ENCODE measurements at places on chromosomes 6 and 20.

- DNase-seq = no peak
These were observed 30.3 kb upstream of the SHLD1 start for GRCh38 chr20:5719861-5720403.

DNA sequence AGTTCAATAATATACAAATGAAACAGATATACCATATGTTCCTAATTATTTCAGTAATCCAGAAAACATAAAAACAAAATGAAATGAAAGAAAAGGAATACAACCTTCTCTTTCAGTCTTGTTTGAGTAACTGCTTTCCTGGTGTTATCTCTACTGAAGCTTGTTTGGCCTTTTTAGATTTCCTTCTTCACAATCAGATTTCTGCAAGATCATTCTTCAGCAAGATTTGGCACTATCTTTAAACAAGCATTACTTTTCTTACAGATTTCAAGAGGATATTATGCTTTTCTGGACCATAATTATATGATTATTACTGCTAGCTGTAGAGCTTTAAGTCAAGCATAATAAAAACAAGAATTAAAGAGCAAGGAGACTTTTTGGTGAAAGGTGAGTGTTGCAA is 120.2 kb downstream of the MYB start:
- no peak for DNase-seq

DNA sequence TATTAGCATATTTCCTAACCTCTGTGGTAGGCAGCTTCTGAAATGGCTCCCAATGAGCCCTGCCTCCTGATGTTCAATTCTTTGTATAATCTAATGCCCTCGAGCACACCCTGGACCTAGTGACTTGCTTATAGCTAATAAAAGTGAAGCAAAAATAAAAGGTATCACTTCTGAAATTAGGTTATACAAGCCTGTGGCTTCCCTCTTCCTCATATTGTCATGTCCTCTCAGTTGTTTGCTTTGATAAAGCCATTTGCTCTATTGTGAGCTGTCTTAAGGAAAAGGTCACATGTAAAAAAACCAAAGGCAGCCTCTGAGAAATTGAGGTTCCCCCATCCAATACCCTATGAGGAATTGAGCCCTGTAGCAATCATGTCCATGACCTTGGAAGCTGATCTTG is 442.1 kb upstream of the ADGRB3 start:
- no peak for DNase-seq

DNA sequence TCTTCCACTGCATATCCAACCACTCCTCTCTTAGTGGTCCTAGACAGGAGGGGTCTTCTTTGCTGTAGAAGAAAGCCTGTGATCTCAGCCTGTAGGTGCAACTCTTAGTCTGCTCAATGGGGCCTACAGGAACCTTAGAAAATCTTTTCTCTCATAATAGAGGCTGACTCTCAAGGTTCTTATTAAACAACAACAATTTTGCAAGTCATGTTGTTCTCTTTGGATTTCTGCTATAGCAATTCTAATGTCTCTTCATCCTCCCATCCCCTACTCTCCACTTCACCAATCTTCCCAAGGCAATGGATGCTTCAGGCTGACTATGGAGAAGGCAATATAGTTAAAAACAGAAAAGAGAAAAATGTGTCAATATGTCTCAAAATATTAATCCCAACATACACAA is 40.8 kb upstream of the SPTLC3 start:
- DNase-seq = no peak

DNA sequence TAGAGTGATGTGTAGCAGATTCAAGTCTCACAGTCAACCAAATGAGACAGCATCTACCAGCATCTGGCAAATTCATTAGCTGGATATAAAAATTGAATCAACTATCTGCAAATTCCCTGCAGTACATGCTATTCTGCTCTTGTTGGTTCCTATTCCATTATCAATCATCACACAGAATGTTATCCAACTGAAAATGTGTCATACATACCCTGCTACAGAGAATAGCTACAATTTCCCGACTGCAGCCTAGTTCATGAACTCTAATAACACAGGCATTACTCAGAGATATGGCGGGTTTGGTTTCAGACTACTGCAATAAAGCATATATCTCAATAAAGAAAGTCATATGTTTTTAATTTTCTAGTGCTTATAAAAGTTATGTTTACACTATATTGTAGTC is 78.4 kb downstream of the AHI1 start:
- no peak for DNase-seq

GRCh38 chr6:115932481-115932880 is 128.2 kb downstream of the FRK start:
- no peak for DNase-seq

GRCh38 chr20:63682384-63683139 is 13.9 kb upstream of the TNFRSF6B start:
- no peak for DNase-seq

GRCh38 chr20:62219992-62220665 is at the start of gene HRH3:
HRH3 (minus strand) TSS chr20:62220278; CDS start chr20:62219970, 308 bp downstream.
- peak; percentile 37 for DNase-seq

DNA sequence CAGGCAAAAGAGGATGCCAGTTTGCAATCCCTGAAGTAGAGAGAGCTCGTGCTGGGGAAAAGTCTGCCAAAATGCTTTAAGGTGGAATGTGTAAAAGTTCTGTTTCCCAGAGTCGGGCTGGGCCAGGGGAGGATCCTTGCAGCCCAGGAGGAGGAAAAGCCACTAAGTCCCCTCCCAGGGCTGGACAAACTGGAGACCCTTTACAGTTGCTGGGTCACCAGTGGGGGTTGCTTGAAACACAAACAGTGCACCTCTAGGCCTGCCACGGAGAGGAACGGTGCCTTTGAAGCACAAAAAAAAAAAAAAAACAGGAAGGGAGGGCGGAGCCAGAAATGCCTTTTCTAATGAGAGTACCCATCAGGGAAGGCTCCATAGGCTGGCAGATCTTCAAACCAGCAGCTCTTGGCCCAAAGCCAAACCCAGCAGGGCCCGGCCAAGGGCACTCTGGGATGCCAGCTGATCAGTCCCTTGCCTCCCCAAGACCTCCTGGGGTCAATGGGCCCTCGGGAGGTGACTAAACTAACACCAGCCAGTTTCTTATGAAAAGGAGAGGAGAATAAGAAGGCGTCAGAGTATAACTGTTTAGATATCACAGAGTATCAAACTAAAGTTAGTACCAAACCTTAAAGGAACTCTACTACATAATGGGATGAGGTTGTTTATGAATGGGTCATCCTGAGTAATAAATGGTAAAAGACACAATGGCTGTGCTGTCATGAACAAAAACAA is 23.7 kb downstream of the HLA-A start:
- no peak for DNase-seq

DNA sequence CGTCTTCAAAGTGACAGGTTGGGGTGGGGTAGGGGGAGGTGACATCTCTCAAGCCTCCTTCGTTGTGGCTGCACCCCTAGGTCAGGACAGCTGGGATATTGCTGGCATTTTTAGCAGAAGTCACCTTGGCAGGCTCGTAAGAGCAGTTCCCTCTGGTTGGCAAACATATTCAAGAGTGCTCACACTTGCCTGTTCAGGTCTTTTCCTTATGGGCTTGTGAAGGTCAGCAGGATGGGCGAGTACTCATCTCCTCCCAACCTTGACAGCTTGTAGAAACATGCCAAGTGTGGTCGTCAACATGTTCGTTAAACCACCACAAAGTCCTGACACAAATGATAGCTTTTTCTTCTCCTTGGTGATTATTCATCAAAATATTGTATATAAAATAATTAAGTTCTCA is 113.6 kb downstream of the HDGFL1 start:
- DNase-seq = no peak

DNA sequence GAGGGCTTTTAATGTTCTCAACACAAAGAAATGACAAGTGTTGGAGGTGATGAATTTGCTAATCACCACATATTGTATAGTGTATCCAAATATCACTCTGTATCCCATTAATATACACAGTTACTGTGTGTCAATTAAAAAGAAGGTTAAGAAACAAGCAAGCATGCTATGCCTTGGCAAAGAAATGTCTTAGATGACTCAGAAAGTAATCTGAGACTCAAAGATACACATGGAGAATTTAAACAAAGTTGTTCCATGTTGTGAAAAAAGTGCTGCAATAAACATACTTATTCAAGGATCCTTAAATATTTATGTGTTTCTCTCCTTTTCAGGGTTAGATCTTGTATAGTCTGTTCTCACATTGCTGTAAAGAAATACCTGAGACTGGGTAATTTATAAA is 300.9 kb downstream of the DHX35 start:
- no peak for DNase-seq

DNA sequence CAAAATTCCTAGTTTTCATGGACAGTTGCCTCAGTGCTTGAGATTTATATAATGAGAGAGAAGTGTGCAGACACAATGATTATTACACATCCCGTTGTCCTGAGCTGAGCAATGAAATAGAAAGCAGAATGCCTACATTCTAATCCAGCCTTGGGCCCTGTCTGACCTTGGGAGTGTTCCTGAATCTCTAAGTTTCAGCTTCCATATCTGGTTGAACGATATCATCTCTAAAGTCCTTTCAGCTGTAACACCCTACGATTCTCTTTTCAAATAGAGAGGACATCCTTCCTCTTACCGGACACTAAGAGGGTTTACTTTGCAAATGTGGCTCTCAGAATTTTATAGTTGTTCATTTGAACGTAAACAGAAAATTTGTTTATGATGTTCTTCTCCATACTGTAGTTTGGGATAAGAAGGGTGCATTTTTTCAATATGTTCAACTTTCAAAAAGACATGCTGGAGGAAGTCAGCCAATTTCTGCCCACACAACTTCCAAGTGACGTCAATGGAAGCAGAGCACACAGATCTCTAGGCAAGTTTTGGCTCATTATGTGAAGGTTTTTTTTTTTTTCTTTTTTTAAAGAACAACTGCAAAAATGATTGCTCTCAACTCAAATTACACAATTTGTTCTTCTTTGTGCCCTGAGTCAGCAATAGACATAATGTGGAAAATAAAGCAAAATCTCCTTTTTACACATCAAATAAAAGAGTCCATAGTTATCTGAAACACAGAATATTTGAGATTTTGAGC is 50.4 kb downstream of the PDE7B start:
- no peak for DNase-seq

DNA sequence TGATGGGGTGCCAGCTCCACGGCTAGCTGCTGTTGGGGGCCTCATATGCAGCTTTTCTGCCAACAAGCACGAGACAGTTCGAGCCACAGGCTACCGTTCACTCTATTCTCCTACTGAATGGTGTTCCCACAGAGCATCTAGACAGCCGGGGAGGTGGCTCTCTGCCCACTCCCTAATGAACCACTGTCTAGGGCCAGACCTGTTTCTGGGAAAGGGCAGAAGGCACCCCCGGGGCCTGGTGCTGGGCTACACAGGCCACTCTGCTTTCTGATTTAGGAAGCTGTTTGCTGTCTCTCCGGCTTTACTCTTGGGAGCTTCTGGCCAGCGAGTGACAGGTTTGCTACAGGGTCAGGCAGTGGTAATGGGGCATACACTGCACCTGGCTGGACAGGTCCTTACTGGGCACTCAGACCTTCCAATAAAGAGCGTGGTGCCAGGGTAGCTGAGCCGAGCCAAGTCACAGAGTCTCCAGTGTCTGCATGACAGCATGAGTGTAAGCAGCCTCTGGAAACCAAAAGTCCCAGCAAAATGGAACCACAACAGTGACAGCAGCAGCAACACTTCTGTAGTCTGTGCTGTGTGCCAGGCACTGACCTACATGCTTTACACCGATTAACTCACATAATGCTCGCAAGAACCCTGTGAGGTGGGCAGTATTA is 8.4 kb downstream of the CCDC167 start:
- DNase-seq = no peak

DNA sequence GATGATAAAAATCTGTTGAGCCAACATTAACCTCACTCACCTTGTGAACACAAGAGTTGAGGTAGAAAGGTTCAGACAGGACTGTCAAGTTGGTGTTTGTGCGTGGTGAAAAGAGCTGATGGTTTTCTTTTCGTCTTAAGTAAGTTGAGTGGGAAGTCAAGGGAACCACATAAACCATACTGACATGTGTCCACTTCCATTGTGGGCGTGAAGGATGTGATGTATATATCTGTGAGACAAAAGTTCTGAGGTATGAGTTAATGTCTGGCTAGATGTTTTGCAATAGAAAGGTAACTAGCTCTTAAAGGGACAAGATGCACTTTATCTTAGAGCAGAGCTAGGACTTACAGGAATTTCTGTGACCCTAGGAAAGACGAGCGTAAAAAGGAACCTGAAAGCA is 1272.1 kb upstream of the ADGRB3 start:
- DNase-seq = no peak

DNA sequence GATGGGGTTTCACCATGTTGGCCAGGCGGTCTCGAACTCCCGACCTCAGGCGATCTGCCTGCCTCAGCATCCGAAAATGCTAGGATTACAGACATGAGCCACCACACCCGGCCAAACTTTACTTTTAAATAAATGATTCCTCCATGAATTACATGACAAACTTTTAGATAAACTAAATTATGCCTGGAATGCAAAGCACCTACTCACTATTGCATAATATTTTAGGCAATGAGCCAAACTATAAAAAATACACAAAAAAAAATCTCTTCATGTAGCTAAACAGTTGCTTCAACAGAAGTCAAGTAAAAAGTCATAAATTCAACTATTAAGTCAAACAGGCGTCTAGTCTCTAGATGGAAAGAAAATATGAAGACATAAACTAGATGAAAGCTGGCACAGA is 56.5 kb downstream of the PTPRK start:
- DNase-seq = no peak

- DNase-seq = no peak
These were observed 2.6 kb downstream of the CTSZ start for GRCh38 chr20:59004493-59004762.

DNA sequence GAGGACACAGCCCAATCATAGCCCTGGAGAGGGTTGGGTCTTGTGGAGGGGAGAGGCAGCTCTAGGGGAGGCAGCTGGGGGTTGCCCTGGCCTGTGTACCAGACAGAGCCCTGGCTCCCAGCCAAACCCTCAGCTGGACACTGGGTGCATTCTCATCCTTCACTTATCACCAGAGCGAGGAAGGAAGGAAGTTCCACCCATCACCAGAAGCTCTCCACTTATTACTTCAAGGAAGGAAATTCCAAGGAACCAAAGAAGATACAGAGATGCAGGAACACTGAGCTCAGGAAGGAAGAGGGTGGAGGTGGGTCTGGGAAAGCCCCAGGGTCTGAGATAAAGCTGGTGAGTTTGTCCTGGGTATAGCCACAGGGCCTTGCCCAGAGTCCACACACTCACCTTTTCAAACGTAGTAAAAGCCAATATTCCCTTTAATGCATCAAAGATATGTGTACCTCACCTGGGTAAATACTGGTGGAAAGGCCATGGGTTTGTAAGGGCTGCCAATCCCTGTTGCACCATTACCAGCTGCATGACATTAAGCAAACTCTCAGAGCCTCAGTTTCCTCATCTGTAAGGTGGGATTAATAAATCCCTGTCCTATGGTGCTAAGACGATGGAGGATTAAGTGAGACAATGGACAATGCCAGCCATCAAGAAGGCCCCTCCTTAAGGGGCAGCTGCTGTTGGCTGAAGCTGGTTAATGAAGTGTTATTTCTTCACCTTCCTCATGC is 109.7 kb upstream of the NAA20 start:
- no peak for DNase-seq

GRCh38 chr6:155213611-155214372 is 50.0 kb upstream of the CLDN20 start:
- no peak for DNase-seq

Measured in activated effector memory CD4-positive, alpha-beta T cell treated with Interleukin-2 at 50 U/mL for 16 hours (primary cell).